ENCODE measurements at places on chromosomes 3 and 15. TPM values are rescaled to one million over a fixed set of nuclear protein-coding genes. Genes with fewer than 3 reads are reported as not detected.

ACP3 gene
- 3.5 TPM for total RNA-seq

GP9 gene
- total RNA-seq = not detected

PCLAF gene
- 17.0 TPM for total RNA-seq

MAN2A2 gene
- total RNA-seq = 60.2 TPM

CELSR3 gene
- total RNA-seq = 9.8 TPM

MUC13 gene
- 38.3 TPM for total RNA-seq

ESYT3 gene
- total RNA-seq = 2.0 TPM

DNA sequence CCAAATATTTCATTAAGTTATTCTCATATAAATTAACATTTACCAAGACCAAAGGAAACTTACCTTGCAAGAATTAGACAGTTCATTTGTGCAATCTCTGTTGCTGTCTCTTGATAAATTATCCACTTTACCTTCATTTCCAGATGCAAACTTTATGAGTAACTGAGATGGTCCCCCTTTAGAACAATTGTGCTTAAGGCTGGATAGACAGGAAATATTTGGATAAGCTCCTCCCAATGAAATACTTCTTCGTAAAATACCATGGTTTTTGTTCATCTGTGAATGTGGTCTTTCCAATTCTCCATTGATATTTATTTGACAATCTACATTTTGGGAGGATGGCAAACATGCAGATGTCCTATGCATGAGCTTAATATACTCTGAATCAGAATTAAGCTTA lies 78.2 kb downstream of the NEDD4 start:
- H3K27ac ChIP-seq = no peak overlapping the region
- no peak overlapping the region for H3K4me3 ChIP-seq
- peaks cover 7% of the 10 kb centered on the region for H3K4me1 ChIP-seq
- no peak for DNase-seq
- no peaks in the 10 kb centered on the region for H3K27me3 ChIP-seq

DNA sequence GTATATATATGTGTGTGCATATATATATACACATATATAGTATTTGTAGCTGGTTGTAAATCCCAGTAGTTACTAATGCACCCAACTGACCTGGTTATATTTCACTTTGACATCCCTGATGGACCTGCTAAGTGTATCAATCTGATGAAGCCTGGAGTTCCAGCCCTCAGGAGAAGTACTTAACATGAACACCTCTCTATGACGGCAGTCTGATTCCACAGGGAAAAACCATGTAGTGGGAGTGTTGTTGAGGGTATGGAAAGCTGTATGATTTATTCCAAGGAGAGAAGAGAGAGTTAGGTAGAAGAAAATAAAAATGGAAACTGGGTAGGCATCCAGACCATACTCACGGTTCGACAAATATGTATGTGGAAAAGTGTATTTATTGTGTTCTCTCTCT lies 531.2 kb upstream of the SEMA6D start:
- H3K4me3 ChIP-seq = no peak overlapping the region
- H3K4me1 ChIP-seq = peaks cover 11% of the 10 kb centered on the region
- no peak overlapping the region for H3K27ac ChIP-seq
- peaks cover 52% of the 10 kb centered on the region for H3K27me3 ChIP-seq
- no peak for DNase-seq
- no peaks in the 10 kb centered on the region for H3K36me3 ChIP-seq

- H3K27me3 ChIP-seq = no peaks in the 10 kb centered on the region
- no peak for DNase-seq
- H3K27ac ChIP-seq = no peak overlapping the region
- H3K36me3 ChIP-seq = peaks cover 5% of the 10 kb centered on the region
Observed at GRCh38 chr3:51311055-51311454, 74.0 kb upstream of the MANF start.

DNA sequence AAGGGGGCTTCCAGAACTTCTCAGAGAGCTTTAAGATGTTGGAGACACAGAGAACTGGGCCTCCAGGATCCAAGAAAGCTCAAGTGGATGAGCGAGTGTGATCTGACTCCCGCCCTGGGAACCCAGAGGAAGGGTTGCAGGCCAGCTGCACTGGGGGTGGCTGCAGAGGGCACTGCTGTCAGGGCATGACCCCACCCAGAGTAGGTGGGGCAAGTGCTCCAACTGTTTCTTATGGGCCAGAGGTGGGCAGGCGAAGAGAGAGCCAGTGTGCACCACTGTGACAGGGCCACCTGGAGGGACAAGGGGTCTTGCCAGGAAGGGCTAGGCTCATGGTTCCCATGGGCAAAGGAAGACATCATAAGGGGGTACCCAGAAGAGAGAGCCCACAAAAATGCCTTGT lies 48.8 kb downstream of the EXOG start:
- H3K27me3 ChIP-seq = peaks cover 3% of the 10 kb centered on the region
- H3K36me3 ChIP-seq = no peaks in the 10 kb centered on the region
- DNase-seq = peak; percentile 40
- H3K4me3 ChIP-seq = no peak overlapping the region
- no peak overlapping the region for H3K27ac ChIP-seq

- H3K4me1 ChIP-seq = peaks cover 12% of the 10 kb centered on the region
- peaks cover 8% of the 10 kb centered on the region for H3K36me3 ChIP-seq
- peaks cover 17% of the 10 kb centered on the region for H3K27me3 ChIP-seq
- H3K27ac ChIP-seq = no peak overlapping the region
- H3K4me3 ChIP-seq = no peak overlapping the region
Observed at GRCh38 chr3:37712421-37712820, 149.3 kb upstream of the CTDSPL start.

GRCh38 chr3:151093905-151094304 lies 8.4 kb downstream of the MED12L start:
- H3K4me1 ChIP-seq = no peaks in the 10 kb centered on the region
- H3K36me3 ChIP-seq = peaks cover 9% of the 10 kb centered on the region
- H3K27me3 ChIP-seq = no peaks in the 10 kb centered on the region
- no peak overlapping the region for H3K27ac ChIP-seq
- DNase-seq = no peak
- H3K4me3 ChIP-seq = no peak overlapping the region

- H3K27me3 ChIP-seq = no peaks in the 10 kb centered on the region
- H3K4me3 ChIP-seq = no peak overlapping the region
- peaks cover 4% of the 10 kb centered on the region for H3K4me1 ChIP-seq
- DNase-seq = no peak
- H3K27ac ChIP-seq = no peak overlapping the region
- H3K36me3 ChIP-seq = peaks cover 4% of the 10 kb centered on the region
Observed at GRCh38 chr3:74559261-74559660, 55.2 kb downstream of the CNTN3 start.

DNA sequence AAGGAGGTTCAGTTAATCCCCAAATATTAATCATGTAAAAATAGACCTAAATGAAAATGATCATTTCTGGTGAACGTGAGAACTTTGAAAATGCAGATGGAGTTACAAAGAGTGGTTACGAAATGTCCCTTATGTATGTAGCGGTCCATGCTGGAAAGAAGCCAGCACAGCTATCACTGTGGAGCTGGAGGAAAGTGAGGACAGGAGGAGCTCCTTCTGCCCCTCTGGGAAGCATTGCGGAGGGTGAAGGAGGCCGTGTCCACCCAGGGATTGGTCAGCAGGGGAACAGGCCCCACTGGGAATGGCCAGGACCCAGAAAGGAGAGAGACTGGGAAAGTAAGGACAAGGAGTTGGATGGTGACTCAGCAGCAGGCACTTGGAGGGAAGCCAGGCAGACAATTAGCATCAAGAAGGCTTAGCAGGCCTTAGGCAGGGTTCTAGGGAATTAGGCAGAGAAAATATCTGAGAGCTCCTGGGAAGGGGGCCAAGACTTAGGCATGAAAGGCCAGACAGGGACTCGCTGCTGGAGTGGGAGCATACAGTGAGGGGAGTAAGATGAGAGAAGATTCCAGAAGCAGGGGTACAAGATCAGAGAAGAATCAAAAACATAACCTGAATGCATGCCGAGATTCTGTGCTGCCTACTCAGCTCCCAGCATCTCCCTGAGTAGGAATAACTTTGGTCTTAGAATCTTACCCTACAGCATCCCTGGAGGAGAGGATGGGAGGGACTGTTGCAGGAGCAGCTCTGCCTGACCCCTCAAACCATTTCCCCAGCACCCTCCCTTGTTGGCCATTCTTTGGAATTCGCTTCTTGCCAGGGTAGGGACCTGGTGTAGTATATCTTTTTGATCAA lies 171.0 kb upstream of the UMPS start:
- no peaks in the 10 kb centered on the region for H3K27me3 ChIP-seq
- no peak overlapping the region for H3K27ac ChIP-seq
- H3K4me1 ChIP-seq = peaks cover 30% of the 10 kb centered on the region
- H3K36me3 ChIP-seq = no peaks in the 10 kb centered on the region

DNA sequence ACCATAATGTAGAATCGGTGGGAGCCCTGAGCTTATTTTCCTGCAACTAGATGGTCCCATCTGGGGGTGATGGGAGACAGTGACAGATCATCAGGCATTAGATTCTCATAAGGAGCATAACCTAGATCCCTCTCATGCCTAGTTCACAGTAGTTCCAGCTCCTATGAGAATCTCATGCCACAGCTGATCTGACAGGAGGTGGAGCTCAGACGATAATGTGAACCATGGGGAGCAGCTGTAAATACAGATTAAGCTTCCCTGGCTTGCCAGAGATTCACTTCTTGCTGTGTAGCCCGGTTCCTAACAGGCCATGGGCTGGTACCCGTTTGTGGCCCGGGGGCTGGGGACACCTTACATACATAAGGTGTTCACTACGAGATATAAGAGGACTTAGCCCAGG lies 67.5 kb upstream of the LRRFIP2 start:
- DNase-seq = no peak
- H3K4me1 ChIP-seq = peaks cover 31% of the 10 kb centered on the region
- H3K27ac ChIP-seq = peak overlapping the region; percentile 90
- H3K4me3 ChIP-seq = peak overlapping the region; percentile 98

GRCh38 chr15:91947683-91948608 lies 94.4 kb downstream of the SLCO3A1 start:
- peaks cover 9% of the 10 kb centered on the region for H3K36me3 ChIP-seq
- H3K27ac ChIP-seq = peak overlapping the region; percentile 95
- peaks cover 49% of the 10 kb centered on the region for H3K4me1 ChIP-seq
- peak overlapping the region; percentile 40 for H3K4me3 ChIP-seq
- DNase-seq = no peak

GRCh38 chr3:78285032-78285728 lies 1245.3 kb downstream of the ROBO2 start:
- H3K36me3 ChIP-seq = peaks cover 4% of the 10 kb centered on the region
- H3K4me3 ChIP-seq = no peak overlapping the region
- H3K4me1 ChIP-seq = no peaks in the 10 kb centered on the region
- H3K27me3 ChIP-seq = peaks cover 3% of the 10 kb centered on the region
- no peak overlapping the region for H3K27ac ChIP-seq

- H3K4me1 ChIP-seq = peaks cover 16% of the 10 kb centered on the region
- no peak for DNase-seq
Observed at GRCh38 chr15:64105113-64105704, 9.4 kb downstream of the SNX1 start.

GRCh38 chr3:131688370-131688769 lies 185.6 kb upstream of the MRPL3 start:
- H3K4me1 ChIP-seq = no peaks in the 10 kb centered on the region
- H3K36me3 ChIP-seq = no peaks in the 10 kb centered on the region
- peaks cover 10% of the 10 kb centered on the region for H3K27me3 ChIP-seq
- H3K4me3 ChIP-seq = no peak overlapping the region
- H3K27ac ChIP-seq = no peak overlapping the region
